EH (cell line): ENCODE measurements at places on chromosomes 16 and 17.

DNA sequence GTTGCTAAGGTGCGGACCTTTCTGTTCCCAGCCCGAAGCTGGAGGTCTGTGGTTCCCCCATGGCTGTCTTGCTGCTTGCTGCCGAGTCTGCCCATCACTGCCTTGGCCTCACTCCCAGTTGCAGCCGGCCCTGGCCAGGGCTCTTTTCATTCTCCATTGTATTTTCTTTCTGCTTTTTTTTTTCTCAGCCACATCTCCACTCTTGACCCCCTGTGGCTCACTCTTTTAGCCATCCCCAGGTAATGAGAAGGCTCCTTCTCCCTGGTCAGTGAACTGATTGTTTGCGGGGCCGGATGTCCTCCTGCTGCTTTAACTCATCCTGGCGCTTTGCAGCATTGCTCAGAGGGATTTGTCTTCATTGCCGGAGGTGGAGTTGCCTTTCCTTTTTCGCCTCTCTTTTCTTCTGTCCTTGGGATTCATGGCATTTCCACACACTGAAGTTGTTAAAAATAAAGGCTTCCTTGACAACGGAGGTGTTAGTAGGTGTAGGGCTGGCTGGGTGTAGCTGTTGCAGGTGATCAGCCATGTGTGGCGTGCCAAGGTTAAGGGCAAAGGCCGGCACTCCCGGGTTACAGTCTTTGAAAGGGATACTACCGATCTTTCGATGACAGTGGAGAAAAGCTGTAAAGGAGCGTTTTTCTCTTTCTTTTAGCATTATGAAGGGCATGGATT, 34.1 kb downstream of the MAP2K6 start:
- DNase-seq = no peak

DNA sequence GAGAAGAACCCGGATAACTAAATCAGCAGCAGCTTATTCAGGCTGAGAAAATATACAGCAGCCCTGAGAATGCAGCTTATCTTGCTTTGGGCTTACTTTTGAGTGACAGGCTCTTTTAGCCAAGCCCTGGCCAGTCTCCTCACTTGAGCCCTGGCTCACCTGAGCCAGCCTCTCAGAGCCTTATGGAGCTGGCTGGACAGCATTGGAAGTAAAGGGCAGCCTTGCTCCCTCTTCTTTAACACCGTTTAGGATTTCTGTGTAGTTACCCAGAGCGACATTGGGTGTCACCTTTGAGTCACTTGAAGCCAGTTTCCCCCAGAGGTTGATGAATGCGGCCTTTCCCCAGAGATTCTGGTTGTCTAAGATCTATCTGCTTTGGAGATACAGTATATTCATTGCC, 7.7 kb upstream of the NPIPB2 start:
- peak; percentile 75 for DNase-seq

DNA sequence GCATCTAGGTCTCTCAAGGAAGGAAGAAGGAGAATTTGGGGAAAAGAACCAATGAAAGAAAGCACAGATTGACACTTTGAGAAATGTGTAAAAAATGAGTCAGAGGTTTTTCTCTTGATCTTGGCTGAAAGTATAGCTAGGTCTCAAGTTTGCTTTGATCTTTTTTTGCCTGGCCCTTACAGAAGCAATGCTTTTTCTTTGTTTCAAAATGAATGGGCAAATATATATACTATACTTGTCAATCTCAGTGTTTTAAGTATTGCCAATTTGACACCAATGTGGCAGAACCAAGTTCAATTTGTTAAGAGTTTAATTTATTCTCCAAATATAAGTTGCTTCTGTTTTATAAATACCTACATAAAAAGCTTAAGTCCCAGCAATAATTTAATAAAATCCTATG, 119.6 kb downstream of the PPM1E start:
- DNase-seq = no peak

DNA sequence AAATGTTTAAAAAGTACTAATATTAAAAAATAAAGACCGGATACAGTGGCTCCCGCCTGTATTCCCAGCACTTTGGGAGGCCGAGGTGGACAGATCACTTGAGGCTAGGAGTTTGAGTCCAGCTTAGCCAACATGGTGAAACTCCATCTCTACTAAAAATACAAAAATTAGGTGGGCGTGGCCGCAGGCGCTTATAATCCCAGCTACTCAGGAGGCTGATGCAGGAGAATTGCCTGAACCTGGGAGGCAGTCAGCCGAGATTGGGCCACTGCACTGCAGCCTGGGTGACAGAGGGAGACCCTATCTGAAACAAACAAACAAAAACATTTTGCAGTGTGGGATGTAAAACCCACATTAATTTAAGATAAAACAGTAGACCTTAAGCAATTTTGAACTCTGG, 11.8 kb downstream of the CDC27 start:
- DNase-seq = no peak

DNA sequence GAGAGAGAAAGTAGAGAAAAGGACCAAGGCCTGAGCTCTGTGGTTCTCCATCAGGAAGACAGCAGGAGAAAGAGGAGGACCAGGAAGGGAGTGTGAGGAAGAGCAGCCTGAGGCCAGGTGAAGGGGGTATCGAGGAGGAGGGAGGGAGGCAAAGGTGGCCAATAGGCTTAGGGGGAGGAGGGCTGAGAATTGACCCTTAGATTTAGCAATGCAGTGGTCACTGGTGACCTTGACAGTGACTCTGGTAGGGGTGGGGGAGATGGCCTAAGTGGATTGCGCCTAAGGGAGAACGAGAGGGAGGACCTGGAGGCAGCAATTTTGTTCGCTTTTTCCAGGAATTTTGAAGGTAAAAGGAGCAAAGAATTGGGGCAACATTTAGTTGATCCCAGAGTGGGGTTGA, 5.4 kb upstream of the NAGS start:
- no peak for DNase-seq

DNA sequence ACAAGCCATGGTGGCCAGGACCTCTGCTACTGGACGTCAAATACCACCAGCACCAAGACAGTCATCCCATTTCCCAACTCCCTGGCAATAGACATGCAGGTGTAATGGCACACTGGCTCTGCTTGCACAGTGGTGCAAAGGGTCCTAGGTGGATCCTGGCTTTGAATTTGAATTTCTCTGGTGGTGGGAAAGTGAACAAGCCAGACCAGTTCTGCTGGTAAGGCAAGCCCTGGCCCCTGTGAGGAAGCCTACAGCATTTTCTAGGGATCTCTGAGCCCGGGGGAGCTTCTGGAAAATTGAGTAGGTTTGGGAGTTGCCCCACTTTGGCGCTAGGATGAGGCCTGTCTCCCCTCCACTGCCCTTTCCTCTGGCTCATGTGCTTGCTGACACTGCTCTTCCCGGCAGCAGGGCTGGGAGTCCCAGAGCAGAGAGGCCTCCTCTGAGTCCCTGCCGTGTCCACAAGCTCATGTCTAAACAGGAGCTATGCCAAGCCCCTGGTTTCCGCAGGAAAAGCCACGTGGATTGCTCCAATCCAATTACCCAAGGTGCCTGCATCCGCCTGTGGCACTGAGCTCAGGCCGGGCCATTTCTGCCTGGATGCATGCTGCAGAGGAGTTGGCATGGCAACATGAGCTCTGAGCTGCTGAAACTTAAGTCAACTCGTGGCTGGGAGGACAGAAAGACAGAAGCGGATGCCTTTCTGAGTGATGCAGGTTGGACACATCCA, 67.0 kb downstream of the PRMT7 start:
- DNase-seq = no peak

GRCh38 chr16:8686879-8687278, 12.5 kb downstream of the ABAT start:
- no peak for DNase-seq
